Mesenteric fat pad (tissue), 1 donor: ENCODE measurements at places on chromosomes 2 and 18. TPM values are rescaled to one million over a fixed set of nuclear protein-coding genes. Genes with fewer than 3 reads are reported as not detected.

The SOCS6 gene
- 17.7 TPM for total RNA-seq

DNA sequence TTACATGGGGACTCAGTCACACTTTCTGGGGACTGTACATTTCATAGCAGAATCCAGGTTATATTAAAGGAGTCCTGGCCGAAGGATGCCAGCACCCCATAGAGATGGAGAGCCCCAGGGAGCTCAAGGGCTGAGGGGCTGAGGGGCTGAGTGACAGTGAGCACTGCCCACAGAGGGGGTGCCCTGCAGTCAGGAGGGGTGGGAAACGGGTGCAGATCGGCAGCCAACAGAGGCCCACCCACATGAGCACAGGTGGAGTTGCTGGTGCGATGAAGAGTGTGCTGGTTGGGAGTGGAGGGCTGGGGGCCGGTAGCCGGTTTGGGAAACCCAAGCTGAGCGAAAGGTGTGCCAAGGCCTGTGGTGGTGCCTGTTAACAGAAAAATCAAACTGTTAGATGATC, 32.1 kb downstream of the TPRKB start:
- DNase-seq, result no peak

GRCh38 chr2:174337337-174338146, 2.8 kb downstream of the SP9 start:
- no peak for DNase-seq

DNA sequence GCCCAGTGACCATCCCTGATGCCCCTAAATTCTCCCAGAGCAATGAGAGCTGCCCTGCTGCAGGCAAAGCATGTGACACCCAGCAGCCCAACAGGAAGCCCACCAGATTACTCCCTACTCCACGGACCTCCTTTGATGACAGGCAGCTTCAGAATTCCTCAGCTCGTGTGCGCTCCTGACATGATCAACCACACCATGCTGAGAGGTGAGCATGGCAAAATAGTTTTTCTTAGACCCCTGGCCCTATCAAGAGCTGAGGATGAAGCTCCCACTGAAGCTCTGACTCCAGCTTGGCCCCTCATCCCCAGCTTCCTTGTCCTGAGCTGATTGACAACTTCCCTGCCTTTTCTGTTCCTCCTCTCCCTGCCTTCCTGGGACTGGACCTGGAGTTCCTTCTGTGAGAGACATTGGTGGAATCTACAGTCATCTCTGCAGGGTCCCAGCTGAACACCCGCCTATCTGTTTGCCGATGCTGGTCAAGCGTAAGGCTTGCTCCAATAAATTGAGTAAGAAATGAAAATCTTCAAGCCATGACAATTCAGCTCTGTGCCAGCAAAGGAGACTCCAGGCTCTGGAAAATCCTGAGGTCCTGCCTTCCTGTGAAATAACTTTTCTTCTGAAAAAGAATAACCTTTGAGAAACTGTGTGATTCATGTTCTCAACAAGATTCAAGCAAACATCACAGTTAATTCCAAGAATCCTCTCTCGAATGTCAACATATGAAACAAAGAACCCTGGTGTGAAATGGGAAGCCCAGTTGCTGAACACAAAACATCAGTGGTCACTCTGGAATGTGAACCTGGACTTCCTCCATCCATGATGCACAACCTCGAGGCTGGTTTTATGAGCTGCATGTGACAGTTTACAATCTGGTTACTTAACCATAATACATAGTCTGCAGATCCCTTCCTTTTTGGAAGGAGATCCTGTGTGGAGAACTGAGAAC, 201.1 kb downstream of the SPP2 start:
- no peak for DNase-seq

The CACNB4 gene
- total RNA-seq, result 1.7 TPM

The GAREM1 gene
- 21.2 TPM for total RNA-seq

GRCh38 chr18:75836516-75836915, 409.0 kb upstream of the SMIM21 start:
- DNase-seq, result no peak

The SGPP2 gene
- not detected for total RNA-seq

GRCh38 chr2:65714866-65715265, 282.5 kb upstream of the SPRED2 start:
- DNase-seq, result no peak

The SH2D6 gene
- not detected for total RNA-seq

The MERTK gene
- 47.0 TPM for total RNA-seq

The DGUOK gene
- 44.2 TPM for total RNA-seq

DNA sequence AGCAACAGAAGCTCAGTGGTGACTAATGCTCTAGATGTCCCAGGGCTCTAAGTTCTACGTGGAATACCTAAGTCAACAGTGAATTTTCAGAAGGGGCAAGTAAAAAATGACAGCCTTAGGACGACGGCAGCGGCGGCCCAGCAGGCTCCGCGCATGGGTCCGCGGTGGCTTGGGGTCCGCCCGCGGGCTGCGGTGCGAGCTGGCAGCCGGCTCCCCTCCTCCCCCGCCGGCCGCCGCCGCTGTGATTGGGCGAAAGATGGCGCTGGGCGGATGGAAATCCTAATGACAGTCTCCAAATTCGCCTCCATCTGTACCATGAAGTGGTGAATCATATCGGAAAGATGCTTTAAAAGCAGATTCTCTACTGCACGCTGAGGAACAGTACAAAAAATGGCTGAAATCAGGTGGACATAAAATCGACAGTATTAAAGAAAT, 74.7 kb downstream of the HNRNPLL start:
- DNase-seq, result no peak

DNA sequence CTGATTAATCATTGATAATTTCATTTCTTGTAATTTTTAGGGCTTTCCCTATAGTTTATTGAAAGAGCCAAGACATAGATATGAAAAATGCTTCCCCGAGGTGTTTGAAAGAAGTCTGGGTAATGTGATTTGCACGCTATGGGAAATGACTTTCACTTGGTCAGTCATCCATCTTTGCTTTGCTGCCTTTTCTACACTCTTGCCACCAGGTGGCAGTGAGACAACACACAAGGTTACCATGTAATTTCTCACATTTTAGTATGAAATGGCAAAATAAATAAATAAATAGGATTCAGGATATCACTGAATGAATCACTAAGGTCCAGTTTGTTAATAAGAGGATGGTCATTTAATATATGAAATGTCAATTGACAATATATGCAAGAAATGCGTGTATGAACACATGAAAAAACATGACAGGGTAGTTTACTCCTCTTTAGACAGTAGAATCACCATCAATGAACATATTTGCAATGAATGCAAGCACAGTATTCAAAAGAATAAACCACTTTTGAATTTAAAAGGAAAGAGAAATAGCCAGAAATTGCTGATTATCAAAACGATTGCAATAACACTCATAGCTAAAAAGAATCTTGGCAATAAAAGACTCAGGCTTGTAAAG, 52.2 kb upstream of the KCNH7 start:
- no peak for DNase-seq

The EVA1A gene
- 0.71 TPM for total RNA-seq

- DNase-seq, result no peak
Observed at GRCh38 chr2:190500054-190500502, 34.4 kb downstream of the NEMP2 start.

DNA sequence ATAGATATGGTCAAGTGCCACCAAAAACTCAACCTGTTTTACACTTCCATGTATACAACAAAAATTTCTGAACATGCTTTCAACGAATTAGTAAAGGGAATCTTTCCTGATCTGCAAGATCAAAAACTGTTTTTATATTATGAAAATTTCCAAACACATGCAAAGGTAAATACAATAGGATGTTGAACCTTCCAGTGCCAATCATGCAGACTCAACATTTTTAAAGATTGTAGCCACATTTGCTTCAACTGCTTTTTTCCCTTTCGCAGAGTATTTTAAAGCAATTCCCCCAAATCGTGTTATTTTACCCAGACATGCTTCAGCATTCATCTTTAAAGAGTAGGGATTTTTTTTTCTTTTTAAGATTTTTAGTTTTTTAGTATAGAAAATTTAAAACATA, 40.3 kb downstream of the UBR3 start:
- DNase-seq, result no peak

The VAMP5 gene
- total RNA-seq, result 70.3 TPM

The SH3RF3 gene
- total RNA-seq, result 20.4 TPM

- DNase-seq, result no peak
Observed at GRCh38 chr2:169173876-169174275, 104.5 kb downstream of the DHRS9 start.

- no peak for DNase-seq
Observed at GRCh38 chr2:179861416-179862067, at the start of gene ZNF385B. Gene ZNF385B (minus strand): TSS chr2:179861612.

The LRRC30 gene
- total RNA-seq, result not detected

The CXCR1 gene
- 7.2 TPM for total RNA-seq

The HOXD9 gene
- total RNA-seq, result 6.1 TPM

The KCNIP3 gene
- 3.8 TPM for total RNA-seq

DNA sequence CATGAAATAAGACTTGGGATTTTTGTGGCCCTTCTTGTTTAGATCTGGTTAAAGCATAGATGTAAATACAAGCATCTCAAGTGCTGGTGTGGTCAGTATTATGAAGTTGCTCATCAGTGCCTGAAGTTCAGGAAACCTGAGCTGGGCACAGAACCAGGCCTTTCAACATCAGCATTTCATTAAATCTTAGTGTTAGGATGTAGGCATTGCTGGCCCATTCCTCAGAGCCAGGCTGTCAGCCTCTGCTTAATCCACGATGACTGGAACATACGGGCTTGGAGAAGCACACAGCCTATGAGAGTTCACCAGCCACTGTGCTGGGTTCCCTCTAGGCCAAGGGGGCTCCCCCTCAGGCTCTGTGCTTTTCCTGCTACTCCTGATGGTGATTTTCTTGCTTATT, 270.2 kb downstream of the EN1 start:
- DNase-seq, result no peak

- DNase-seq, result no peak
Observed at GRCh38 chr2:238238766-238239542, 884 bp downstream of the HES6 start.

DNA sequence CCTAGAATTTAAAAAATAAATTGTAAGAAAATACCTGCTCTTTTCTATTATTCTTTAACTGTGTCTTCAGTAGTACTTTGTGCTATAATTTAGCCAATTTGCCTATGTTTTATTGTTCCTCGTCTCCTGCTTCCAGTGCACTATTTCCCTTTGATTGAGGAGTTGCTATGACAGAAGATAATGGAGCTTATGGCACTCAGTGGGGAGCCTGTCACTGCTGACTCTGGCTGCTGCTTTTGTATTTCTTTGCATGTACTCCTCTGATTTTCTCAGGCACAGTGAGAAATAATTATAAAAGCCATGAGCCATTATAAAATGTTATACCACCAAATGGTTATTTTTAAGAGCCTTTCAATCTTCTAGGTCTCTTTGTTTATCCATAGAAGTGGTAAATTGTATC, 1310.8 kb upstream of the SLC39A10 start:
- DNase-seq, result no peak
